Mesothelial cell of epicardium (in vitro differentiated cells): ENCODE measurements at places on chromosomes 5 and 9. TPM values are rescaled to one million over a fixed set of nuclear protein-coding genes. Genes with fewer than 3 reads are reported as not detected.
A peak's percentile ranks its signal among the peaks of the same experiment; 100 is the strongest.

- no peak for DNase-seq
Observed at GRCh38 chr5:52771343-52772039, 16.2 kb upstream of the ITGA1 start.

DNA sequence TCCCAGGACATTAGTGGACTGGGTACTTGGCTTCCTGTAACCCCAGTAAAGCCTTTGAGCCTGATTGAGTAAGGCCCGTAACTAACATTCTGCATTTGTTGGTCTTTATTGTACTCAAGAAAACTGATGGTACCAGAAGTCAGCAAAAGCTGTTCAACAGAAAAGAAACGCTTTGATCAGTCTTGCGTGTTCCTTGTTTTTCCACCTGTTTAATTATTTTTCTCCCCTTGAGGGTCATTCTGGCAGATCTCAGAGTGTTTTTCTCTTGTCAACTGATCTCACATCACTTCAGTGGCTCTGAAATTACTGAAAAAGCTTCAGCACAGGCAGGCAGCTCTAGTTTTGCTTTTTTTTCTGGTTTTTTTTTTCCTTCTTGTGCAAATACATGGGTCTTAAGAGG is 6.1 kb upstream of the TMEM268 start:
- no peak for DNase-seq

GRCh38 chr5:42494414-42494813 is 71.2 kb downstream of the GHR start:
- DNase-seq, result no peak

DNA sequence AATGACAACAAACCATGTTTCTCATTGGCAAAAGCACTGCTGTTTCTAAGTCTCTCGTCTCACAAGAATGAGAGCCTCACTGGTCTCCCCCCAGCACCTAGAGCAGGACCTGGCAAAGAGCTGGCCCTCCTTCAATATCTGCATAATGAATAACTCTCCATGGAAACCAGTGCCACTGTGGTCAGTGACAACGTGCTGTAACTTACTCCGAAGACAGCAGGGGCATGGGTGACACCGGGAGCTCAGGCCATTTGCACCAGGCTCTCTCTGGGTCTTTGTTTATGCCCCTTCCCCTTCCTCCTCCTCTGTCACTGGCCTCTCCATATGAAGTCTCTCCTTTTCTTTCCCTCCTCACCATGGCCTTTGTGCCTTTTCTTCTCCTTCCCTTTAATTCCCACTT is 33.3 kb downstream of the TAS2R1 start:
- DNase-seq, result no peak

DNA sequence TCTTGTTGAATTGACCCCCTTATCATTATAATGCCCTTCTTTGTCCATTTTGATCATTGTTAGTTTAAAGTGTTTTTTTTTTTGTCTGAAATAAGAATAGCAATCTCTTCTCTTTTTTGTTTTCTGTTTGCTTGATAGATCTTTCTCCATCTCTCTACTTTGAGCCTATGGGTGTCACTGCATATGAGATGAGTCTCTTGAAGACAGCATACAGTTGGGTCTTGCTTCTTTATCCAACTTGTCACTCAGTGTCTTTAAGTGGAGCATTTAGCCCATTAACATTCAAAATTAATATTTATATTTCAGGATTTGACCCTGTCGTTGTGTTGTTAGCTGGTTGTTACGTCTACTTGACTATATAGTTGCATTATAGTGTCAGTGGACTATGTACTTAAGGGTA is 135.4 kb downstream of the HMHB1 start:
- no peak for DNase-seq

DNA sequence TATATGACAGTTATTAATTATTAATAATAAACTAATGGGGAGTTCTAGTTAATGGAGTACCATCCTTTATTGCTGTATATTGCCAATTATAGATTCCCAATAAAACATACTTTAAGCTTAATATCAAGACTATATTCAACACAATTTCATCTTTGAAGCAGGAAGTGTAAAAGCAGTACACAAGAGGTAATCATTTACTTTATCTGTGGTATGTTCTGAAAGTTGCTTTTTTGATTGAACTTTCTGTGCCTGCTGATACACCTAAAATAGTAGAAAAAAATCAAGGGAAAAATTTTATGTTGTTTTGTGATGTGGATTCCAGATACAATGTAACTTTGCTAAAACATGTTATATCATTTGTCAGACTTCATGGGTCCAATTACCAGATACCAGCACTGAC is 58.0 kb downstream of the ACO1 start:
- DNase-seq, result no peak

GRCh38 chr5:132049559-132049958 is 10.9 kb upstream of the IL3 start:
- DNase-seq, result no peak

DNA sequence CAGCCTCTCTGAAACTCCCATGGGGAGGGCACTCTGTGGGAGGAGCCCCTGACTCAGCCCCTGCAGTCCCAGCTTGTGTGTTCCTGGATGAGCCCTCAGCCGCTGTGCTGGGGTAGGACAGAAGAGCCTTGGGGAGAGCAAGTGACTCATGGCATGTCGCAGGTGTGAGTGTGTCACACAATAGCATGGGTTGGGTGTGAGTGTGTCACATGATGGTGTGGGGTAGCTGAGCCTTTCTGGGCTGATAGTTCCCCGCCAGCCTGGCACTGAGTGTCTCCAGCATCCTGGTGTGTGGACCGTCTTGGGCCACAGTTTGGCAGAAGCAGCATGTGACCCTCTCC is 83.4 kb downstream of the PHF2 start:
- DNase-seq, result no peak

DNA sequence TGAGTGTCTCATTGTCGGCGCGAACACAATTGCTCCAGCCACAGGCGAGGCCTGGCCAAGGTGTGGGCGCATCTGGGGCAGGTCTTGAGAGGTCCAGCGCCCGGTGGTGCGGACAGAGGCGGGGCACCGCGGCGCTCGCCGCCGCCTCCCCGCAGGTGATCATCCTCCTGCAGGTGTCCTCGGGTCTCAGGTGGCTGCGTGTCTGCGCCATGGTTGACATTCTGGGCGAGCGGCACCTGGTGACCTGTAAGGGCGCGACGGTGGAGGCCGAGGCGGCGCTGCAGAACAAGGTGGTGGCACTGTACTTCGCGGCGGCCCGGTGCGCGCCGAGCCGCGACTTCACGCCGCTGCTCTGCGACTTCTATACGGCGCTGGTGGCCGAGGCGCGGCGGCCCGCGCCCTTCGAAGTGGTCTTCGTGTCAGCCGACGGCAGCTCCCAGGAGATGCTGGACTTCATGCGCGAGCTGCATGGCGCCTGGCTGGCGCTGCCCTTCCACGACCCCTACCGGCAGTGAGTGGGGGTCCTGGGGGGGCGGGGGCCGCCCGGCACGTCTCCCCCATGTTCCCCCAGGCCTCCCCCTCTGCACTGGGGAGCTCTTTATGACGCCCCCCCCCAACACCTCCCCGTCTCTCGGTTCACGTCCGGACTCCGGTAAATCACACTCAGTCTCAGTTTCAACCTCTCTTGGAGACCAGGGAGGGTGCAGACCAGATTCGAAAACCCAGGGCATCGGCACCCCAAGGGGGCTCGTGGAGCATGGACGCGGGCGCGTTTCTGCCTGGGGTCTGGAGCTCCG is 446 bp downstream of the NXNL2 start:
- no peak for DNase-seq

Gene RANBP17
- total RNA-seq, result 51.2 to 60.8 TPM (median 56.1 TPM) in 3 replicates

DNA sequence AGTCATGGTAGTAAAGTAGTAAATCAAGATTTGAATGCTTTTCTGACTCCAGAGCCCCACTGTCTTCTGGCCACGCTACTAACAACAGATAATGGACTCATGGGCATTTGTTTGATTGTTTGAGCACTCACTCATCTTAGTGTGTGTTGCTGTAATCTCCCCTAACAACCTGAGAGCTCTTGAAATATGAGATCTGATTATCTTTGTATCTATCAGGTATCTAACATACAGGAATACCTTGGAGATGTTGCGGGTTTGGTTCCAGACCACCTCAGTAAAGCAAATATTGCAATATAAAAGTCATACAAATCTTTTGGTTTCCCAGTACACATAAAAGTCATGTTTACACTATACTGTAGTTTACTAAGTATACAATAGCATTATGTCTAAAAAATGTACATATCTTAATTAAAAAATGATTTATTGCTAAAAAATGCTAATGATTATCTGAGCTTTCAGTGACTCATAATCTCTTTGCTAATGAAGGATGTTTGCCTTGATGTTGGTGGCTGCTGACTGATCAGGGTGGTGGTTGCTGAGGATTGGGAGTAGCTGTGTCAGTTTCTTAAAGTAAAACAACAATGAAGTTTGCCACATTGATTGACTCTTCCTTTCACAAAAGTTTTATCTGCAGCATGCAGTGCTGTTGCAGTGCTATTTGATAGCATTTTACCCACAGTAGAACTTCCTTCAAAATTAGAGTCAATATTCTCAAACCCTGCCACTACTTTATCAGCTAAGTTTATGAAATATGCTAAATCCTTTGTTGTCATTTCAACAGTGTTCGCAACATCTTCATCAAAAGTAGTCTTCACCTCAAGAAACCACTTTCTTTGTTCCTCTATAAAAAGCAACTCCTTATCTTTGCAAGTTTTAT is 92.2 kb downstream of the ZNF462 start:
- no peak for DNase-seq

DNA sequence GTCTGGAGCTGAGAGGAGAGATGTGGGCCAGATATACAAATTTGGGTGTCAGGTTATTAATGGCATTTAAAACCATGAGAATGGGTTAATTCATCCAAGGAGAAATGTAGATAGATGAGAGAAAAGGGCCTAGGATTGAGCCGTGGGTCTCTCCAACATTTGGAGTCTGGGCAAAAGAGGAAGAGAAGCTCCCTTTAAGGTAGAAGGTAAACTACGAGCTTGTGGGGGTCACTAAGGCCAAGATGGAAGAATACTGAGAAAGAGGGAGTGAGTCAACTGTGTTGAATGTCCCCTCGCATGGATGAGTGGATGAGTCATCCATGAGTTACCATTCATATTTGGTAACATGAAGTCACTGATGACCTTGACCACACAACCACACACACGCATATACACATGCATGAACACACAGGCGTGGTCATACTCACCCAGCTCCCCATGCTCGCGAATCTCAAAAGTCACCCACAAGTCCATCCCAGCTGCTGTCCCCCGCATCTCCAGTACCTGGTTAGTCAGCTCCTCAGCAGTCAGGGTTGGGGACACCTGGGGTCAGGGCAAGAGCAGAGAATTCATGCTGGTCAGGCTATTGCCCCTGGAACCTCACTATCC is 6.8 kb upstream of the FCHSD1 start:
- DNase-seq, result no peak

Gene GABRA1
- not detected in 3 replicates for total RNA-seq

DNA sequence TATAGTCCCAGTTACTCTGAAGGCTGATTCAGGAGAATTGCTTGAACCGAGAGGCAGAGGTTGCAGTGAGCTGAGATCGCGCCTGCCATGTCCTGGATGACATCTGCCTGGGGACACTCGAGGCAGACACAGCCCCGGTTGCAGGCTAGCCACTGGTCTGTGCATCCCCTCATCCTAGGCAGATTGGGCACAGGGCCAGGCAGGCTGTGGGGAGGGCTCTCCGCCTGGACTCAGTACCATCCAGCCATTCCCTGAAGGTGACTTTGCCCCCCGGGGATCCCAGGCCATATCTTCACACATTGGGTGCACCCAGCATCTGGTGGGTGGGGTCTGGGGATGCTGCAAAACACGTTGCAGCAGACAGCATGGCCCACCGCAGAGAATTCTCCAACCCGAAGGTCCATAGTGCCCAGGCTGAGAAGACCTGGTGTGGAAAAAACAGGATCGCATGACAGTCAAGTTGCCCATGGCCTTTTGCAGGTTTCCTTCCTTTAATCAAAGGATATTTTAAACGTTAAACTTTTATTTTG is 50.9 kb upstream of the SUSD3 start:
- peak; percentile 36 for DNase-seq

Gene SEC16A
- 89.9 to 92.2 TPM (median 90.2 TPM) in 3 replicates for total RNA-seq

DNA sequence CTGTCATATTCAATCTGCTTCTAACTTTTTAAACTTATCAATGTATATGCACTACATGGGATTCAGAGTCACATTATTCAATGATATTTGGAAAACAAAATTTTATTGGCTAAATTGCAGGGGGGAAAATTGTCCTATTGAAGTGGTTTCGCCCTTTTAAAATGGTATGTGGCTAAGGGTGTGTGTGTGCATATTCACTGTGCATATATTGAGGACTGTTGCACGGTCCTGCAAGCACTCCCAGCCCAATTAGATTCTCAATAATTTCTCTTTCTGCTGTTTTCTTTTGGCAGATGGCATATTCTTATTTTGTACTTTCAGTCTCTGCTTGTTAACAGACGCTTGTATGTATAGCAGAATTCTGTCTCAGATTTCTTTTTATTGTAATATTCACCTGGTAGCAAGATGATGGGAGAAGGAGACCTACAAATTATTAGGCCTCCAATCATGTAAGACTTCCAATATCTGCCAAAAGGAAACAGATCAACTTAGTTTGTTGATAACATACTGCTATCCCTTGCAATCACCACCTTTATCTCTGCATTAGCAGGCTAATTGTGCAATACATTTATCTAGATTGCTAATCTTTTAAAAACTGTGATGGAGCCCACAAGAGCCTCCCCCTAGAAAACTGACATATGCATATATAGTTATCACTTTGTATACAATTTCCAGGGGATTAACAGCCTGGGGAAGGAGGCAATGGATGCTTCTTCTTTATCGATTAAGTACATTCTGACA is 411.5 kb downstream of the PLK2 start:
- no peak for DNase-seq

DNA sequence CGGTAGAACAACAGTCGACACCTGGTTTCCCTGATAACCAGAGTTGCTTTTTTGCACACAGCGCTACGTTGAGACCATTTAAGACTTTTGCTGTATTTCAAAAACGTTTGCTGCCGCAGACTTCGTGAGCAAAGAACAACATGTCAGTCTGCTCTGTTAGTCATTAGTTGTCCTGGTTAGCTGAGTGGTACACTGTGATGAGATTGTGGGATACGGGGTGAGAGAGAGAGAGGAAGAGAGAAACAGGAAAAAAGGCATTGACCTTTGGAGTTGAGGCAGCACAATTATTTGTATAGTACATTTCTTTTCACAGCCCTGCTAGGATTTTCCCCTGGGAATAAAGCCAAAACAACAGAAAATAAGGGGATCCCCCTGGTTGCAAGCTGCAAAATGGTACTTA is 306.1 kb upstream of the WWC1 start:
- no peak for DNase-seq

GRCh38 chr5:93723005-93723404 is 18.4 kb downstream of the POU5F2 start:
- no peak for DNase-seq

DNA sequence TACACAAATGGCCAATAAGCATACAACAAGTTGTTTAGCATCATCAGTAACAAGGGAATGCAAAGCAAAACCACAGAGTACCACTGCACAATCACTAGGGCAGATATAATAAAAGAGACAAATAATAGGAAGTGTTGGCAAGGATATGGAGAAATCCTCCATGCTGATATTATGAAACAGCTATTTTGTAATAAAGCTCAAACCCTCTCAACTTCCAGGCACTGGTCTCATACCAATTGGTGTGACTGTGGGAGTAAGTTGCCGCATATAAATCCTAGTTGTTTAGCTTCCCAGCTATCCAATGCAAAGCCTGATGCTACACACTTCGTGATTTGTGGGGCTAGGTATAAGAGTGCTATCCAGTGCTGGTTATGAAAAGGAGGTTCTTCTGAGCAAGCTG is 88.6 kb downstream of the SMIM23 start:
- DNase-seq, result no peak

Gene ENTREP1
- total RNA-seq, result 2.3 to 2.6 TPM (median 2.3 TPM) in 3 replicates

Gene ECM2
- total RNA-seq, result 0.16 to 0.20 TPM in 2 of 3 replicates, not detected in the other

- no peak for DNase-seq
Observed at GRCh38 chr5:125219710-125220109, 473.3 kb upstream of the ZNF608 start.

Gene FIBCD1
- 1.5 to 2.2 TPM (median 1.8 TPM) in 3 replicates for total RNA-seq

Gene PPP3R2
- 0.34 to 0.38 TPM (median 0.34 TPM) in 3 replicates for total RNA-seq
